ENCODE measurements at places on chromosomes 16 and 17. TPM values are rescaled to one million over a fixed set of nuclear protein-coding genes. Genes with fewer than 3 reads are reported as not detected.

The MON1B gene
- 60.5 TPM for total RNA-seq

The HLF gene
- total RNA-seq = 0.72 TPM

The LGALS9 gene
- total RNA-seq = 17.3 TPM

The DHODH gene
- 26.8 TPM for total RNA-seq

- H3K36me3 ChIP-seq = no peaks in the 10 kb centered on the region
- H3K27me3 ChIP-seq = no peaks in the 10 kb centered on the region
- no peak overlapping the region for H3K27ac ChIP-seq
- no peak overlapping the region for H3K4me3 ChIP-seq
- H3K4me1 ChIP-seq = no peaks in the 10 kb centered on the region
Measured at GRCh38 chr16:15777533-15778203, 79.2 kb downstream of the MYH11 start.

The HSD11B2 gene
- 1.6 TPM for total RNA-seq

All from activated CD8-positive, alpha-beta T cell treated with anti-CD3 and anti-CD28 coated beads for 36 hours (primary cell).